ENCODE measurements at places on chromosomes 16 and 17.

- DNase-seq, result no peak
Measured at GRCh38 chr16:49465661-49466528, 92.3 kb downstream of the C16orf78 start.

- DNase-seq, result peak; percentile 46
Measured at GRCh38 chr17:44384823-44385286, 4.6 kb downstream of the ITGA2B start.

GRCh38 chr17:57733085-57733484 is 12.0 kb downstream of the CCDC182 start:
- no peak for DNase-seq

DNA sequence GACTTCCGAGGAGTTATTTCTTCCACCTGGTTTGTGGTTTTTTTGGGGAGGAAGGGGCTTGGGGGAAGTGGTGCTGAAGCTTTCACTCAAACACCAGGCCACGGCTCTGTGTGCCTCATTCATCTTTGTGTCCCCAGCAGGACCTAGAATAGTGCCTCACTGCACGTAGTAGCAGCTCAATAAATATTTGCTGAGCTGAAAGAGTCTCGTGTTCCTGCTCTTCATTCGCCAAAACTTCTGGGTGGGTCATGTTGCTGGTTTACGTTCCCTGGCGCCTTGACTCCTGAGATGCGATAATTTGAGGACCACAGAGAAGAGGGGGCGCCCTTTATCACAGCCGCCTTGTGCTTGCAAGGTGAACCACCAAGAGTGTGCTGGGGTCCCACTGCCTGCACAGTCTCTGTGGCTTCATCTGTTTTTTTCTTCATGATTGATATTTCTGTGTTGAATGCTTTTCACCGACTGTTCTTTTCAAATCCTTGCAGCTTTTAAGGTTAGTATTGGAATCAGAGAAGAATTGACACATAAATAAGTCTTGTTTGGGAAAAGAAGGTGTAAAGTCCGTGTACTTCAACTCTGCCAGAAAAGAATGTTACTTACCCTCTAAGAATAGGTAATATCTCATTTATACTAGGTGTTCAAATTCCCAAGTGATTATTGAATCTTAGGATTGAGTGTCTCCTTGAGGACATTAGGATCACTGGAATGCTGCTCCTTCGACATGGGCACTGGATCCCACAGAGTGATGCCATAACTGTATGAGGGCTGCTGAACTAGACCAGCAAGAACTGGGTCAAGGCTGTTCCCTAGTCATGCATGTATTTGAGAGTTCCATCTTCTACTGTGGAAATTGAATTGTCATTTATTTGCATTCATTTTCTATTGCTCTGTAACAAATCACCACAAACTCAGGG is 92.7 kb upstream of the CLEC18A start:
- DNase-seq, result no peak

- no peak for DNase-seq
Measured at GRCh38 chr16:53266156-53266555, 168.1 kb upstream of the RBL2 start.

- peak; percentile 80 for DNase-seq
Measured at GRCh38 chr17:48074322-48075081, 26.3 kb downstream of the NFE2L1 start.

GRCh38 chr17:37274461-37274860 is 101.3 kb upstream of the C17orf78 start:
- DNase-seq, result no peak

- DNase-seq, result no peak
Measured at GRCh38 chr17:19239544-19239943, 2.4 kb downstream of the EPN2 start.
